MV-4-11 (cell line): ENCODE measurements at places on chromosomes 12 and 14.

GRCh38 chr14:65255583-65256461 is 153.5 kb upstream of the MAX start:
- DNase-seq: no peak

- DNase-seq: peak; percentile 76
Measured at GRCh38 chr14:22391908-22392565, 197.0 kb downstream of the DAD1 start.

DNA sequence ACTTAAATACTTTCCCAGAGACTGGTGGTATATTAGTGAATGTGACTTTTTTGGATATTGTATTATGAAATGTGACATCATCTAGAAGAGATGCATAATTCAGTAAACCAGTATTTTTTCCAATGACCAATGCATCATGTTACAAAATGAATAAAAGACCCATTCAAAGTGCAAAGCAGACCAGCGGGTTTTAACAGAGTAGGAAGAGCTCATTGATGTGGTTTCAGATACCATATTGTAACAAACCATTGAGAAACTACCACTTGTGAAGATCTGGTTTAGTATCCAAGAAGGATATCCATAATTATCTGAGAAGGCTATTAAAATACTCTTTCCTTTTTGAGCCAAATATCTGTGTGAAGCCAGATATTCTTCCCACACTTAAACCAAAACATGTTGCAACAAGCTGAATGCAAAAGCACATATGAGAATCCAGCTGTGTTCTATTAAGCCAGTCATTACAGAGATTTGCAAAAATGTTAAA is 47.7 kb downstream of the MVK start:
- DNase-seq: no peak

GRCh38 chr12:97386133-97386581 is 76.4 kb upstream of the RMST start:
- DNase-seq: no peak

- DNase-seq: no peak
Measured at GRCh38 chr12:89179245-89179644, 173.1 kb downstream of the DUSP6 start.

GRCh38 chr12:44930972-44931600 is 55.0 kb upstream of the NELL2 start:
- DNase-seq: peak; percentile 48

GRCh38 chr12:44531320-44531971 is 344.7 kb downstream of the NELL2 start:
- DNase-seq: no peak

- DNase-seq: no peak
Measured at GRCh38 chr12:64633940-64634337, 23.6 kb downstream of the RASSF3 start.

- DNase-seq: no peak
Measured at GRCh38 chr12:68673788-68674187, 13.0 kb upstream of the NUP107 start.

DNA sequence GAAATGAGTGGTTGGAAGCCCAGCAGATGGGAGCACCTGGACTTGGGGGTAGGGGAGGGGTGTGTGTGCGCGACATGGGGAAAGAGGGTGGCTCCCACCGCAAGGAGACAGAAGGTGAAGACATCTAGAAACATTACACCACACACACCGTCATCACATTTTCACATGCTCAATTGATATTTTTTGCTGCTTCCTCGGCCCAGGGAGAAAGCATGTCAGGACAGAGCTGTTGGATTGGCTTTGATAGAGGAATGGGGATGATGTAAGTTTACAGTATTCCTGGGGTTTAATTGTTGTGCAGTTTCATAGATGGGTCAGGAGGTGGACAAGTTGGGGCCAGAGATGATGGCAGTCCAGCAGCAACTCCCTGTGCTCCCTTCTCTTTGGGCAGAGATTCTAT is 9.2 kb downstream of the GABARAPL1 start:
- DNase-seq: no peak

DNA sequence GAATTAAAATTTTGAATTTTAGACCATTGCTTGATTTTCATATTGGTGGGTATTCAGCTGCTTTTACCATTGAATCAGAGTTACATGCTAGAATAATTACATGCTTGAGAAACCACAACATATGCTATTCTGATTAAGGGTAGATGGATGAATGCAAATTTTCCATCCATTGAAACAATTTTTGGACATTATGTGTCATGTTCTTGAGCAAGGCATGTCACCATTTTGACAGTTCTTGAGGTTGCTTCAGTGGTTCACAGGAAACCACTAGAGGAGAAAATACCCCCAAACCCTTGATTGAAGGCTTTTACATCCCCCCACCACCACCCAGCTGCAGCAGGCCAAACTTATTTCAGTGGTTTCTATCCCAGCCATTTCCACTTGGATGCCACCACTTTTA is 13.5 kb downstream of the UBR7 start:
- DNase-seq: peak; percentile 56

DNA sequence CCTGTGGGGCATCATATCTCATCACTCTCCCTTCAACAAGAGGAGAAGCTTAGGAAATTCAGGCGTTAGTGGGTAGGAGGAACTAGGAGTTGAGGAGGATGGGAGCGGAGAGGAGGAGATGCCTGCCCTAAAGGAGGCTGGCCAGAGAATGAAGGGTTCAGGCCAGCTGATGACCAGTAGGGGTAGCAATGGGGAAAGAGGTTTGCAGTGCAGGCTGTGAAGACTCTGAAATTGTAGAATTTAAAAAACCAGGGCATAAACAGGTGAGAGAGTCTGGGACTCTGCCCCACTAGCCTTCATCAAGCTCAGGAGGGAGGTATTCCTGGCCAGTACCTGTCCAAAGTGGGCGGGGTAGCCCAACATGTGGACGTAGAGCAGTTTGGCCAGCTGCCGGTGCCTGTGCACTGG is 809 bp downstream of the AP1G2 start:
- no peak for DNase-seq

- no peak for DNase-seq
Measured at GRCh38 chr12:25701290-25701689, 148.2 kb upstream of the LMNTD1 start.

DNA sequence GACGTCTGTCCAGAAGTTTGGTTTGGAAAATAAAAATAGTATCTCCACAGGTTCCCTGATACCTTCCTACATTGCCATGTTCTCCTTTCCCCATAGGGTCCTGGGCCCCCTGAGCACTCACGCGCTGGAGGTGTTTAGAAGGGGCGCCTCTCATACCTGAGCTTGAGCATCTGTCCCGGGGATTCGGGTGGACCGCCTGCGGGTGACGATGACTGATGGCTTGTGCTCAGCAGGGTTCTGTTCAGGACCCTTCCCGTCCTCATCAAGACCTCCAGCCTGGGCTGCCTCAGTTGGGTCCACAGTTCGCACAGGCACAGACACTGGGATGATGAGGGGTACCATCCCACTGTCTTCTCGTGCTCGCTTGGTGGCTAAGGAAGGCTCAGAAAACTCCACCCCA is 22.7 kb upstream of the PNMA1 start:
- no peak for DNase-seq

GRCh38 chr12:95720146-95720545 is 70.4 kb downstream of the NTN4 start:
- no peak for DNase-seq

DNA sequence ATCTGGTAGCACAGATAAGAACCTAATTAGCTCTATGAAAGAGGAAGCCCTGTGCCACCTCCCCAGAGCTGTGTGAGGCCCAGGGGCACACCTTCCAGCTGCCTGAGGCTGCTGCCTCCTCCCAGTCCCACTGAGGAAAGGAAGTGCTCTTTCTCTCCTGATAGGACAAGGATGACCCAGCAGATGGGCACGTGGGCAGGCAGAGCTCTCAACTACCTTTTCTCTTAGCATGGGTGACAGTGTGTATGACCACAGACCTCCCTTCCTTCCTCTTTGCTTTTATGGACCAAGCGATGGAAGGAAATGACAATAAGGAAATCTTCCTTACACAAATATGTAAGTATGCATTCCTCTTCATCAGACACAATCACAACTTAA is 127.6 kb upstream of the AMIGO2 start:
- DNase-seq: peak; percentile 66

GRCh38 chr12:67940780-67941243 is 48.4 kb upstream of the IFNG-AS1 start:
- DNase-seq: no peak

DNA sequence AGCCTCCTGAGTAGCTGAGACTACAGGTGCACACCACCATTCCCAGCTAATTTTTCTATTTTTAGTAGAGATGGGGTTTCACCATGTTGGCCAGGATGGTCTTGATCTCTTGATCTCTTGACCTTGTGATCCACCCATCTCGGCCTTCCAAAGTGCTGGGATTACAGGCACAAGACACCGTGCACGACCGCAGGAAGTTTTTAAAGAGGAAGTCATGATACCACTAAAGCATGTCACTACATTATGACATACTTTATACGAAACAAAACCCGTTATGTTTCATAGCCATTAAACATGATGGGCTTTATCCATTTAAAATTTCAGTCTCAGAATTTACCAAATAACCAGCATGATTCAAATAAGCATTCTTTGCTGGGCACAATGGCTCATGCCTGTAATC is 83.8 kb upstream of the DUSP6 start:
- DNase-seq: peak; percentile 73

- DNase-seq: peak; percentile 36
Measured at GRCh38 chr12:64682572-64683277, 72.4 kb downstream of the RASSF3 start.

GRCh38 chr14:98364961-98365360 is 907.0 kb downstream of the BCL11B start:
- no peak for DNase-seq

DNA sequence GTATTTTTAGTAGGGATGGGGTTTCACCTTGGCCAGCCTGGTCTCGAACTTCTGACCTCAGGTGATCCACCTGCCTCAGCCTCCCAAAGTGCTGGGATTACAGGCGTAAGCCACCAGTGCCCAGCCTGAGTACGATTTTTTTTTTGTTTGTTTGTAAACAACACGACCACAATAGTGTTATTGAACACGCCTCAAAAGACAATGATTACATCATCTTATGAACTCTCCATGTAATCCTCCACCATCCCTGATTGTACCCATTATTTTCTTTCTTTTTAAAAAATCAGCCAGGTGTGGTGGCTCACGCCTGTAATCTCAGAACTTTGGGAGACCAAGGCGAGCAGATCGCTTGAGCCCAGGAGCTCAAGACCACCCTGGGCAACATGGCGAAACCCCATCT is 25.1 kb upstream of the TBX3 start:
- DNase-seq: no peak

DNA sequence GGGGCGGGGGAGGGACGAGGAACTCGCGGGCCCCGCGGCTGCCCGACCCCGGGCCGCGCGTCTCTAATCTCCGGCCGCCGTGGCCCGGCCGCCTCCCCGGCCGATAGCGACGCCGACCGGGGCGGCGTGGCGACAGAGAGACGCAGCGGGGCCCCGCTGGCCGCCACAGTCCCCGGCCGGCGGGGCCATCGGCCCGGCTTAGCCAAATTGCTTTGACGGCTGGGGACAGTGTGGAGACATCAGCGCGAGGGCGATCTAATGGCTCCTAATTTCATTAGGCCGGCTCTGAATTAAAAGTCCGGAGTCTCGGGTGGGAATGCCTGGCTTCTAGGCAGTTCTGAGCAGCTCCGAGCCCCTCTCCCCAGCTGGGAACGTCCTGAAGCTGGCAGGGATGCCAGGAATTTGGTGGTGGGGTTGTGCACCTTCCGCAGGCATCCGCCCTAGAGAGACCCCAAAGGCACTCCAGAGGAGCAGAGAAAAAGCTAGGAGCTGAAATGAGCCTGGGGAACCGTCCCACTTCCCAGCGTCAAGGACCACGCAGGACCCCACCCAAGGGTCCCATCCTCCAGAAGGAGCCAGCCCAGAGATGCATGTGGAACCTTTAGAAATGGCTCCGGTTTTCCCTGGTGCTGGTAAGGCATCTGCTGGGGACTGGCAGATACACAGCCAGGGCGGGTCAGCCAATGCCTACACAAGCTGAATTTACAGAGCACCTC is 9.6 kb downstream of the TBX5 start:
- DNase-seq: no peak

DNA sequence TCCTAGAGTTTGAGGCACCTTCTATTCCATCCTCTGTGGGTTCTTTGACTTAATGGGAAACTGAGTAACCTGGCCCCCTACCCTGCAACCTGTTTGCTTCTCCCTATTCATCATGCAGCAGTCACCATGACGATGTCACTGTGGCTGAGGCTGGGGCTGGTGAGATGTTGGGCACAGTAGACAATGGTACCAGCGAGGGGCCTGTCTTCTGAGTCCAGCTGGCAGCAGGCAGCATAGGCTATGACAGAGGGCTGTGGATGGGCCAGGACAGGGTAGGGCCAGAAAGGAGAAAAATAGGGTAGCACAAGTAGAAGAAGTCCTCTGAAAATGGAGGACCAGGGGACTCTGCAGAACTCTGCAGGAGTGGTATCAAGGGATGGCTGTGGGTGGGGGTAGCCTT is 2.0 kb downstream of the CIROP start:
- no peak for DNase-seq

DNA sequence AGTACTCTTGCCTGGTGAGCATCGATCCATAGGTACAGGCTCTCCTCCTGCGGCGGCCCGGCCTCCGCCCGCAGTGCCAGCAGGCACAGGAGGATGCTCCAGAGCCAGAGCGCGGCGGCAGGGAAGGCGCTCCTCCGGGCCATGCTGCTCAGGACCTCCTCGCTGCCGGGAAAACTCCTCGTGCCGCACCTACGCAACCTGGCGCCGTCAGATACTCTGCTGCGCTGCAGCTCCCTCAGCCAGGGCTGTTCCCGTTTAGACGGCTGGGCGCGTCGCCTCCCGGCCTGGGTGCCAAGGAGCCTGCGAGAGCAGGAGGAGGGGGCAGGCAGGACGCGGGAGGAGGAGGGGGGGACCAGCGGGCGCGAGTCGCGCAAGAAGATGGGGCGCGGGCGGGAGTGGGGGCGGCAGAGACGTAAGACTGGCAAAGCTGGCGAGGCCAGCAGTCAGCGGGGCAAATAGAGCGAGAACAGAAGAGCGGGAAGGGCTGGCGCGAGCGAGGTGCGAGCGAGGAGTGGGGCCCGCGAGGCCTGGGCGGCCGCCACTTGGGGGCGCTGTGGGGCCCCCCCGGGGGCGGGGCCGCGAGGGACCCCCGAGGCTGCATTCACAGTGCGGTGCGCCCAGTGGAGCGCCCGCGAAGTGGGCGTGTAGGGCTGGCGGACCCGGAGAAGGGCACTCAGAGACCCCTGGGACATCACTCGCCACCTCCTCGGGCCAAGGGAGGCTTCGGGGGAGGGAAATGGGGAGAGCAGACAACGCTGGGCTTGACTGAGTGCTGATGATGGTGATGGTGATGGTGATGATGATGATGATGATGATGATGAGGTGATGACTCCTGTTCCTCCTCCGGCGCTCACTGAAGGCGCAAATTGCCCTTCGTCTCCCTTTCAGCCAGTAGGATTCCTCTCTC is at the start of gene WIF1:
WIF1 (minus strand) TSS at position 257 of the 907 bp plus-strand sequence; CDS start at position 143, 114 bp downstream.
- no peak for DNase-seq

- DNase-seq: no peak
Measured at GRCh38 chr14:32075672-32076277, 1.3 kb upstream of the ARHGAP5 start.

DNA sequence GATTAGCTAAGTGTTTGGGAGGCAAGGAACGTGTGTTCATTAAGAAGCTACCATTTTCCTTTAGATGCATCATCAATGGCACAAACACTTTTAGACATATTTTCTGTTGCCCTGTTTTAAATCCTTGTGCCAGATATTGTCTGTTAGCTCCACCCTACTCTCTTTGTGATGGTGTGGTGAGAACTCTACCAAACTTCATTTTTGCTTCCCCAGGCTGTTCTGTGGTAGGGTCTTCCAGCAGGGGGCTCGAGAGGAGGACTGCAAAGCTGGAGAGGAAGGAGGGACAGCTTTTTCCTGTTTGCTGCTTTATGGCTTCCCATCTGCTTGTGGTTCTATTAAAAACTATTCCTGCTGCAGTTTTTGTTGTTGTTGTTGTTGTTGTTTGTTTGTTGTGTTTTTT is 23.8 kb upstream of the STRAP start:
- DNase-seq: no peak

- DNase-seq: no peak
Measured at GRCh38 chr12:125081427-125081826, 16.2 kb downstream of the AACS start.
